ENCODE measurements at places on chromosomes 7 and 10.

DNA sequence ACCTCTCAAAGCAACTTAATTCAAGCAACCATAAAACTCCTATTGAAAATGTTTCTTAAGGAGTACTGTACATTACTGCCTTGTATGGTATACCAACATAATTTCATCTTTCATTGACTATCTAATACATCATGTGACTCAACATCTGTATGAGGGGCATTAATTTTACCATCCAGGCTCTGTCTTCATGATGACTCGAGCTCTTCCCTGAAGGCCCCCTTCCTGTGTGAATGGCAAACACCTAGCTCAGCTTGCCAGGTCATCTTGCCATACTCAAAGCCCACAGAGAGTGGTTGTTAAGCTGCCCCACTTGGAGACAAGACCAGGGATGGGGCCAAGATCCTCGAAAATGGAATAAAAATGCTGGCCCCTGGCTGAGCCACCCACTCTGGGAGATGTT lies 82.4 kb downstream of the SGMS1 start:
- DNase-seq = no peak

DNA sequence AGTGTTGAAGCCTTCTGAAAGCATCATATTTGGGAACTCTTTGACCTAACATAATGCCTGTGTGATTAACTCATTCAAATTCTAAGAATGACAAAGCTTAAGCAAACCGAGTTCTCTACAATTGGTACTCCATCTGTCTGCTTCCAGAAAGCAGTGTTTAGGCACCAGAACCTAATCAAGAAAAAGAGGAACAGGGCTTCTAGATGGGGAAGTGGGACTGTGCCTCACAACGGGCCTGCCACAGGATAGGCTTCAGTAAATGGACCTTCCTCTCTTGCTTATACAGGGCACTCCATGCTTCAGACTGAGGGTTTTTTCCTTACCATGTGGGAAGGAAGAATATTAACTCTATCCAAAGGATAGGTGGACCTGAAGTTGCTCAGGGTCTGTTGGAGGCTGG lies 808.1 kb downstream of the XPNPEP1 start:
- no peak for DNase-seq

- DNase-seq = no peak
These were observed 31.8 kb downstream of the ARL3 start for GRCh38 chr10:102682416-102682815.

GRCh38 chr7:129110982-129111376 lies 33.5 kb upstream of the TSPAN33 start:
- no peak for DNase-seq

GRCh38 chr7:50554431-50555322 lies 10.5 kb downstream of the DDC start:
- DNase-seq = no peak

All from NCI-H1694 (cell line).